ENCODE measurements at places on chromosomes 5 and 9.

- peak; percentile 9 for DNase-seq
These were observed 194.7 kb upstream of the KLF4 start for GRCh38 chr9:107684224-107684623.

DNA sequence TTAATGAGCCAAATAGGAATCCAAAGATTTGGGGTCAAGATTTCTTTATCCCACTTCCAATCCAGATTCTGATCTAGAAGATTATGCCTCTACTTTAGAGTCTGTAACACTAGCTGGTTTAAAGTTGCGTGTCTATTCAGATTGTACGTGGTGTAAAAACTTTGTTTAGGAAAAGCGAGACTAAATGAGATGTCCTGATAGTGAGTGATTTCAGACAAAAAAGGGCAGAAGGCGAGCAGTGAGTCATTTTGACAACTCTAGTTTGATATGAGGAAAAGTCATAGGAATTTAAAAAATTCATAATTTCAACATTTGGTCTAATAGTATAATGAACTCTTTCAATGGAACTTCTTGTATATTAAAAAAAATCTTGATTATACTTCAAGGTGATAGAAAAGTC is 119.6 kb upstream of the KLF9 start:
- DNase-seq = peak; percentile 59

DNA sequence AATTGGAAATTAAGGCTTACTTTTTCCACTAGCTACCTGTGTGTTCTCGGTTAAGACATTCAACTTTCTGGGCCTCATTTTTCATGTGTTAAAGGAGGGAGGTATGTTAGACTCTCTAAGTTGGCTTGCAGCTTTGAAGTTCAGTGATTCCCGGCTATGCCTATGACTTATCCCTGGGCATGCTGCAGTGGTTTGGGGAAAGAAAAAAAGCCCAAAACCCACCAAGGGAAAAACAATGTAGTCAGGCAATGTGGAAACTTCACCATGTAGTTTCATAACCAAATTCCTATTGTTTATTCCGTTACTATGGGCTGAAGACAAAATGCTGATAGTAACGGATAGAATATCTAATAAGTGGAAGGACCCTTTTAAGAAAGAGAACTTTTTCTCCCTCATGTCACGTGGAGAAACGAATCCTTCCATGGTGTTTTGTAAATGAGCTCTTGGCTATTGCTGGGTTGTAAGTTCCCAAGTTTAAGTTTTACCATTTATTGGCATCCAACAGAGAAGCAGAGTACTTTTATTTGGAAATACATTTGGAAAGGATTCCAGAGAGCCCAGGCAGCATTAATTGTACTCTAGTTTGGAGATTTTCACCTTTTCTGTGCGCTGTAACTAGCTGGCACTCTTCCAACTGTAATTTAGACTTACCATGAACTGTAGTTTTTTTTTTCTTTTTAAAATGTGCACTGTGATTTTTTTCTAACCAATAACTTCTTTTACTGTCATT is 84.9 kb upstream of the MPDZ start:
- no peak for DNase-seq

GRCh38 chr5:151825445-151825844 is 53.7 kb downstream of the G3BP1 start:
- DNase-seq = peak; percentile 76

DNA sequence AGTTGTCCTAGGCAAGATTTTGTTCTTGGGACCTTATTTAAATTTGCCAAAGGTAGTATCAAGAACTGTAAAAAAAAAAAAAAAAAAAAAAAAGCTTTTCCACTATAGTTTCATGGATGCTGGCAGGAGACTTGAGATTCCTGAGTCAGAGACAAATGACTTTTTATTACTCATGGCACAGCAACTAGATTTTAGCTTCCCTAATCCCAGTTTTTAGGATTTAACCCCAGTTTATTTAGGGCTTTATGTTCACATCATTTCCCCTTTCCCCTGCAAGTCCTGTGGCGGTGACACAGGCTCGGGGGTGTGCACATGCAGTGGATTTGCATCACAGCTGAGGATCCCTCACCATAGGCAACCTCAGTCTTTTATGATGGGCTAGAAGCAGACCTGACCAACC is 144.9 kb downstream of the GOLPH3 start:
- peak; percentile 60 for DNase-seq

- DNase-seq = no peak
These were observed 39.7 kb downstream of the ZNF366 start for GRCh38 chr5:72467461-72467860.

DNA sequence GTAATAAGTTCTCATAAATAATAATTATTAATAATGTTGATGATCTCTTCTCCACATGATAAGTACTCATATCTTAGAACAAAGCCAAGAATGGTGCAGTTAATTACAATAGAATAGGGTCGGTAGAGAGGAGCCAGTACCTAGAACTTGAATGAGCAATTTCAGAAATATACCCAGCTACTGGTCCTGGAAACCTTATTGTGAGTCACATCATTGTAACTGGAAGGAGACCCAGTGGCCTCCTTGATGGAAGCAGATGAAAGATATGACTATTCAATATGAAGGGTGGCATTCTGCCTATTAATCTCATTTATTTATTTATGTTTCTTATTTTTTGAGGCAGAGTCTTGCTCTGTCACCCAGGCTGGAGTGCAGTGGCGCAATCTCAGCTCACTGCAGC is 37.7 kb upstream of the SHOC1 start:
- no peak for DNase-seq

DNA sequence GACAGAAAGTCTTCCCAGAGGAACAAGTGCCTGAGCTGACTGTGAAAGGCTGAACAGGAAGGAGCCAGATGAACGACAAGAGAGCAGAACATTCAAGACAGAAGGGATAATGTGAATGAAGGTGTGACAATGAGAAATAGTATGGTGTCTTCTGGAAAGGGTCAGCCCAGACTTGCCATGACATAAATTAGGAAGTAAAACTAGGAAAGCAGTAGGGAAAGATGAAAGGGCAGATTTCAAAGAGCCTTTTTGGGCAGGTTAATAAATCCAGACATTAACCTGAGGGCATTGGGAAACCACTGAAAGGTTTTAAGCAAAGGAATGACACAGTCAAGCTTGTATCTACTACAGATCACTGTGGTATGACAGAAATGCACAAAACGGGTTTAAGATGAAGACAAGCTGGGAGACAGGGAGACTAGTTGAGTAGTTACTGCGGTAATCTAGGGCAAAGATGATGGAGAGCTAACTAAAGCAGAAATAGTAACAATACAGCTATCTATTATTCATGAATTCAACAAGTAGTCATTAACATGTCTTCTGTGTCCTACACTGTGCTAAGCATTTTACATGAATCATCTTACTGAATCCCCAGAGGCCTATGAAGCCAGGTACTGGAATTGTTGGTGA is 580.9 kb upstream of the WWC1 start:
- DNase-seq = peak; percentile 70
